ENCODE measurements at places on chromosomes 2 and 18.

- DNase-seq: no peak
These were observed 928.7 kb downstream of the SLC4A3 start for GRCh38 chr2:220555961-220556630.

DNA sequence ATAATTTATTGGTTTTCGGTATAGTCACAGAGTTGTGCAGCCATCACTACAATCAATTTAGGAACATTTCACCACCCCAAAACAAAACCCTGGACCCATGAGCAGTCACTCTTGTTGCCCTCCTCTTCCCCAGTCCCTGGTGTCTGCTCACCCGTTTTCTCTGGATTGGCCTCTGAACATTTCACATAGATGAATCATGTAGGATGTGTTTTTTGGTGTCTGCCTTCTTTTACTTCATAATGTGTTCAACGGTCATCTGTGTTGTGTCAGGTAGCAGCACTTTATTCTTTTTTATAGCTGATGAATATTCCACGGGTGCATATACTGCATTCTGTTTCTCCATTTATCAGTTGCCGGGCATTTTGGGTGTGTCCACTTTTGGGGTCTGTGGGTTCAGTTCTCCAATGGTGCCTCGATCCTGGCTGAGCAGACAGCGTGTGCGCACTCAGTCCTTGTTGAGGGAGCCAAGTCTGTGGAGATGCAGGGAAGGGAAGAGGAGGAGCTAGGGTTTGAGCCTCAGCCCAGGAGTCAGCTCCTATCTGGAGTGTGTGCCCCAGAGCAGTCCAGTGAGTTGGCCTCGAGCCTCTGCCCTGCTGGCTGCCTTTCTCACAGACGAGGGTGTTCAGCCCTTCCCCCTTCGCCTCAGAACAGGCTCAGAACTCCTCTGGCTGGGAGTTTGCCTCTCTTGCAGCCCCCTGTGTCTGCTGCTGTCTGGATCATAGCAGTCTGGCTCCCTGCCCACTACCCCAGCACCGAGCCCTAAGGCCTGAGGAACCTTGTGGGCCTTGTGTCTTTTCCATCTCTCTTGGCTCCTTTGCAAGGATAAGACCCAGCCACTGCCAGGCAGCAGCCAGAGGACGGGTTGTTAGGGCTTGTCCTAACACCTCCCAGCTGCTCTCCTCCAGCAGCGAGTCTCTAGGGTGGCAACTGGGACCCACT is 18.0 kb downstream of the C2orf74 start:
- no peak for DNase-seq

GRCh38 chr2:132448331-132448730 is 31.7 kb downstream of the GPR39 start:
- no peak for DNase-seq

GRCh38 chr2:152565884-152566727 is 151.2 kb downstream of the PRPF40A start:
- no peak for DNase-seq

DNA sequence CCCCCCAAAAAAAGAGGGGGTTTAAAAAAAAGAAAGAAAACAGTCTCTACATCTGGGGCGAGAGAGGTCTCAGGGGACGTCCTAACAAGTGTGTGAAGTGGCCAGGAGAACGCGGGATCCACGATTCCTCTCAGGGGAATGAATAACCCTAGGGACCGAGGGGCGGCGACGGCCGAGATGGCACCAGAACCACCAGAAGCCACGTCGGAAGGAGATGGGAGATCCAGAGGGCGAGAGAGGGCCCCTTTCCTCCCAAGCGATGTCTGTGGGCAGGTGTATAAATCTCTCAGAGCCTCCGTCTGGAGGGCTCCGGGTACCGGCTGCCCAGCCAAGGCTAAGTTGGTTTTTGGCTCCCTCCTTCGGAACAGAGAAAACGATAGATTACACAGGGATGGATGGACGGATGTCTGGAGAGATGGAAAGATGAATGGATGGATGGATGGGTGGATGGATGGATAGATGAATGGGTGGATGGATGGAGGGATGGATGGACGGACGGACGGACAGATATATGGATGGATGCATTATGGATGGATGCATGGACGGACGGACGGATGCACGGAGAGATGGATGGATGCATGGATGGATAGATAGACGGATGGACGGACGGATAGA is 1.7 kb downstream of the EPHA4 start:
- DNase-seq: no peak

GRCh38 chr2:119206201-119206600 is 17.4 kb upstream of the STEAP3 start:
- no peak for DNase-seq

DNA sequence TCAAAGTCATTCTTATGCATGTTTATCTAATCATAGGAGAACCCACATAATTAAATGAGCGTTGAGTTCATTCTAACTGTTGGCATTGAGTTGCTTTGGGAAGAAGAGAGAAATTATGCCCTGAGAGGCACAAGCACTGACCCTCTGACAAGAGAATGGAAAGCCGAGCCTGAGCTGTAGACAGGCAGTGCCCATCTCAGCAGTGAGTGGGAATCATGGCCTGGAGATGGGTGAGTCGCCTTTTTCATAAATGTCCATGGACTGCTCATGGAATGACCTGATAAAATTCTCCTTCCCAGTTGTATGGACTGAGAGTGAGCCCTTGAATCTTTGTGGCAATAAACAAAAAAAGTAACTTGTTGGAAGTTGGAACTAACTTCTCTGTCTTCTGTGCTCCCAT is 21.4 kb upstream of the MYO3B start:
- no peak for DNase-seq

GRCh38 chr2:111030260-111030891 is 90.3 kb upstream of the BCL2L11 start:
- no peak for DNase-seq

DNA sequence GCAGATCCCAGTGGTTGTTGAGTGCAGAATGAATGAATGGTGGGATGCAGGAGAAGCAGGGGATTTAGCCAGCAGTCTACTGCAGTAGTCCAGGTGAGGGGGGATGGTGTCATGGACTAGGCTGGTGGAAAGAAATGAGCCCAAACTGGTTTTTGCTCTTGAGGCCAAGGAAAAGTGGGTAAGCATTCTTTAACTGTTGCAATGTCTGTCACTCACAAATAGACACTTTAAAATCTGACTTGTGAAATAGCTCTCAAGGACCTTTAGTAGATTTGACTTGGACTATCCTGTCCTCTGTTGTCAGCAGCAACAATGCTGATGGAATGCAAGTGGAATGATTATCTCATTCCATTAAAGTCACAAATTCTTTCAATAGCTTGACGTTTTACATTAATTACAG is 37.5 kb upstream of the STK17B start:
- DNase-seq: no peak

GRCh38 chr2:173673640-173674039 is 291.5 kb downstream of the SP3 start:
- DNase-seq: no peak

All from stimulated activated CD8-positive, alpha-beta memory T cell treated with anti-CD3 and anti-CD28 coated beads, Interleukin-2, amount 100 ng/mL, for 1 hour (primary cell).